ENCODE measurements at places on chromosomes 2 and 18. TPM values are rescaled to one million over a fixed set of nuclear protein-coding genes. Genes with fewer than 3 reads are reported as not detected.

- no peaks in the 10 kb centered on the region for H3K36me3 ChIP-seq
- H3K27ac ChIP-seq: no peak overlapping the region
- no peaks in the 10 kb centered on the region for H3K4me1 ChIP-seq
- H3K4me3 ChIP-seq: no peak overlapping the region
Measured at GRCh38 chr2:121075006-121075551, 209.9 kb downstream of the TFCP2L1 start.

GRCh38 chr18:25834061-25834460, 256.4 kb downstream of the SS18 start:
- no peak overlapping the region for H3K27ac ChIP-seq
- H3K27me3 ChIP-seq: peaks cover under 1% of the 10 kb centered on the region
- no peak for DNase-seq
- no peaks in the 10 kb centered on the region for H3K36me3 ChIP-seq
- no peaks in the 10 kb centered on the region for H3K4me1 ChIP-seq

GRCh38 chr2:96578731-96579130, 42.2 kb downstream of the ARID5A start:
- no peaks in the 10 kb centered on the region for H3K36me3 ChIP-seq
- H3K4me3 ChIP-seq: no peak overlapping the region
- no peak for DNase-seq
- no peaks in the 10 kb centered on the region for H3K4me1 ChIP-seq

DNA sequence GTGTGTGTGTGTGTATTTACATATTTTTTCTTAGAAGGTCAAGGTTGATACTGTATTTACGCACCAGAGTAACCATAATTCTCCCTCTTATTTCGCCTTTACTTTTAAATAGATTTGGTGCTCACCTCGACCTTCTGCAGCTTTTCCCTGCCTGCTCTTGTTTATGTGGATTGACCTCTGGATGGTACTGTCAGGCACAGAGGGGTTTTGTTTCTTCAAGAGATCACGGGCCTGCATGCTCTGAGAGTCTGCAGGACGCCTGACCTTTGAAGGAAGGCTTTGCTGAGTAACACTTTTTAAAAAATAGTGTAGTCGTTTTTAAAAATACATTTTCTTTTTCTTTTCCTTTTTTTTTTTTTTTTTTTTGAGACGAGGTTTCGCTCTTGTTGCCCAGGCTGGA, 18.1 kb upstream of the EFHD1 start:
- H3K27me3 ChIP-seq: no peaks in the 10 kb centered on the region
- H3K4me1 ChIP-seq: no peaks in the 10 kb centered on the region
- H3K36me3 ChIP-seq: no peaks in the 10 kb centered on the region
- H3K27ac ChIP-seq: no peak overlapping the region

GRCh38 chr2:180656455-180656847, 324.0 kb upstream of the UBE2E3 start:
- no peak for DNase-seq
- no peak overlapping the region for H3K4me3 ChIP-seq
- H3K36me3 ChIP-seq: no peaks in the 10 kb centered on the region
- H3K4me1 ChIP-seq: no peaks in the 10 kb centered on the region

- peak; percentile 62 for DNase-seq
- H3K36me3 ChIP-seq: no peaks in the 10 kb centered on the region
- H3K27ac ChIP-seq: peak overlapping the region; percentile 96
- H3K4me3 ChIP-seq: peak overlapping the region; percentile 61
- H3K27me3 ChIP-seq: no peaks in the 10 kb centered on the region
Measured at GRCh38 chr2:64214281-64215115, 70.3 kb upstream of the PELI1 start.

DNA sequence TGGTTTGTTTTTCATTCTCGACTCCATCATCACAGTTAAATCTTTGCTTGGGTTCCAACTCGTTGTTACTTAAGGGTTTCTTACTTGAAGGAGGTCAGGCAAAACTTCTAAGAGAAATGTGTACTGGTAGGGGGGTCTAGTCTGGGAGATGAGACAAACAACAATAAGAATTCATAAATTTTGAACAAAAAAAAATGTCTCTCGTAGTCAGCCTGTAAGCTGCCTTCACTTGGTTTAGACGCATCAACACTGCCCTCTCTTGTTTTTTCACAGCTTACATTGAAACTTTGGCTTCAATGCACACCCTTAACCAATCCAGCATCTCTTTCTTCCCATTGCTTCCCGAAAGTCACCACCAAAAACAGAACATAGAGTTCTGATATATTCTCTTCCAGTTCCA, 576.4 kb upstream of the PIK3C3 start:
- no peaks in the 10 kb centered on the region for H3K27me3 ChIP-seq
- no peak overlapping the region for H3K27ac ChIP-seq
- no peaks in the 10 kb centered on the region for H3K4me1 ChIP-seq

GRCh38 chr2:176189681-176190641, 1.5 kb downstream of the HOXD1 start:
- no peak overlapping the region for H3K27ac ChIP-seq
- no peak for DNase-seq
- H3K36me3 ChIP-seq: no peaks in the 10 kb centered on the region
- peak overlapping the region; percentile 34 for H3K4me3 ChIP-seq
- peaks cover 17% of the 10 kb centered on the region for H3K4me1 ChIP-seq
- peaks cover 71% of the 10 kb centered on the region for H3K27me3 ChIP-seq

DNA sequence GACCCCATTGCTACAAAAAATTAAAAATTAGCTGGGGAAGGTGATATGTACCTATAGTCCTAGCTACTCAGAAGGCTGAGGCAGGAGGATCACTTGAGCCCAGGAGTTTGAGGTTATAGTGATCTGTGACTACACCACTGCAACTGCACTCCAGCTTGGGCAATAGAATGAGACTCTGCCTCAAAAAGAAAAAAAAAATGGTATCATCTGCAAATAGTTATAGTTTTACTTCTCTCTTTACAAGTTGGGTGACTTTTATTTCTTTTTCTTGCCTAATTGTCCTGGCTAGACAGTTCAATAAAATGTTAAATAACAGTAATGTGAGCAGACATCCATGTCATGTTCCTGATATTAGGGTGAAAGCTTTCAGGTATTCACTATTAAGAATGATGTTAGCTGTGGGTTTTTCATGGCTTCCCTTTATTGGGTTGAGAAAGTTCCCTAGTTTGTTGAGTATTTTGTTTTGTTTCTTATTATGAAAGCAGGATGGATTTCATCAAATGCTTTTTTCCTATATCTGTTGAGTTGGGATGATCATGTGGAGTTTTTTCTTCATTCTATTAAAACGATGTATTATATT, 24.9 kb upstream of the ACOXL start:
- no peak for DNase-seq
- no peaks in the 10 kb centered on the region for H3K36me3 ChIP-seq
- H3K4me1 ChIP-seq: no peaks in the 10 kb centered on the region
- H3K27ac ChIP-seq: no peak overlapping the region
- H3K4me3 ChIP-seq: no peak overlapping the region

- H3K4me1 ChIP-seq: no peaks in the 10 kb centered on the region
- H3K4me3 ChIP-seq: no peak within 1 kb of the TSS
- H3K27ac ChIP-seq: no peak within 1 kb of the TSS
- peaks cover 38% of the 10 kb centered on the region for H3K27me3 ChIP-seq
- DNase-seq: no peak
Measured at GRCh38 chr2:219332542-219332941, at the start of gene RESP18. RESP18 (minus strand) TSS chr2:219332744.

GRCh38 chr2:101307503-101307902, 998 bp downstream of the RNF149 start:
- peak overlapping the region; percentile 82 for H3K4me3 ChIP-seq
- DNase-seq: peak; percentile 39
- H3K27ac ChIP-seq: peak overlapping the region; percentile 88
- peaks cover 12% of the 10 kb centered on the region for H3K36me3 ChIP-seq
- H3K4me1 ChIP-seq: peaks cover 69% of the 10 kb centered on the region

DNA sequence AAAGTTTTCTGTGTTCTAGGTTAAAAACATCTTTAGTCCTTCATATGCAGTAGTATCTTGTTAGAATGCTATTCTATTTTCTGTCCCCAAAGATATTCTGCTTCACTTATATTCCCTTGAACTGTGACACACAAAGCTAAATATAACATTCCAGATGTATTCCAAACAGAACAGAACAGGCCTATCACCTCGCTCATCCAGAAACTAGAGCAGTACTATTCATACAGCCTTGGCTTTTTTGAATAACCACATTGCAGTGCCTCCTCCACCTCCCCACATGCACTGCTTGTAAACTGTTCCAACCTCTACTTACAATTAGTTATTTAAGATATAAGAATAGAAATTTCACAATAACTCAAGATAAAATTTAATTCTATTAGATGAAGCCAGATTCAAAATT, 196.8 kb downstream of the EXOC6B start:
- no peaks in the 10 kb centered on the region for H3K27me3 ChIP-seq
- no peaks in the 10 kb centered on the region for H3K4me1 ChIP-seq

DNA sequence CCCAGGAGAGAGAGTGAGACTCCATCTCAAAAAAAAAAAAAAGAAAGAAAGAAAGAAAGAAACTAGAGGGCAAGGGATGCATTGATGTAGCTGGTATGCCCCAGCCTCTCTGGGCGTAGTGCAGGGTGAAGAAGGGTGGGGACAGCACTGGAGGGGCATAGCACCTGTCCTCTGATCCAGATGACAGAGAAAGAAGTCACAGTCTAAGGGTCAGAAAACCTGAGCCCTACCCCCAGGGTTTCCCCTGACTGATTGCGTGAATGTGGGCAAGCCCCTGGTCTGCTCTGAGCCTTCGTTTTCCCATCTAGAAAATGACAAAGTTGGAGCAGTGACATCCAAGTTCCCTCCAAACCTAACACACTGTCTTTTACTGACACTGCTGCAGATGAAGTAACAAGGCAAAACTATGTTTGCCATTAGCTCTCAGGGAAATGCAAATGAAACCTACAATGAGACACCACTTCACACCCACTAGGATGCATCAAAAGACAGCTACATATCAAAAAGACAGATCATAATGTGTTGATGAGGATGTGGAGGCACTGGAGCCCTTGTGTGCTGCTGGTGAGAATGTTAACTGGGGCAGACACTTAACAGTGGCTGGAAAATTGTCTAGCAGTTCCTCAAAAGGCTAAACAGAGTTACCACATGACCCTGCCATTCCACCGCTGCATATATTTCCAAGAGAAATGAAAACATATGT, 19.5 kb upstream of the YWHAQ start:
- H3K36me3 ChIP-seq: no peaks in the 10 kb centered on the region
- no peak overlapping the region for H3K27ac ChIP-seq

DNA sequence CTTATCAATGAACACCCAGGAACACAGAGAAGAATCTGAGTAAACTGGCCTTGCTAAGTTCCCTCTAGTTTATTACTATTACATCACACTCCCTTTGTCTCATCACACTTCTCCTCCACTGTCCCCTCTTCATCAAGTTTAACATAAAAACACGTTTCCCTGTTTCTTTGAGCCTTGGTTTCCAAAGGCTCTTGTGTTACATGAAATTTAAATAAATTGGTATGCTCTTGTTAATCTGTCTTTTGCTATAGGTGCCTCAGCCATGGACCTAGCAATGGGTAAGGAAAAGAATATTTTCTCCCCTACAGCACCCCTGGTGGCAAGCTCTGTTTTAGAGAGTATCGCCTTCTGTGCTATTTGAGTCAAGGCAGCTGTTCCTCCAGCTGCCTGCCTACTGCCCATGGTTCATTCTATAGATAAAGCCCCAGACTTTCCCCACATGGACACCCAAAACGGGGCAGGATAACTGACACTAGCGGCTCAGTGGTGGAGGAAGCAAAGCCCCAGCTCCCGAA, 31.8 kb downstream of the TGIF1 start:
- H3K4me3 ChIP-seq: no peak overlapping the region
- no peaks in the 10 kb centered on the region for H3K4me1 ChIP-seq
- peak; percentile 50 for DNase-seq
- H3K27ac ChIP-seq: no peak overlapping the region
- no peaks in the 10 kb centered on the region for H3K36me3 ChIP-seq

GRCh38 chr2:179467111-179467510, 202.5 kb upstream of the SESTD1 start:
- no peak overlapping the region for H3K27ac ChIP-seq
- no peaks in the 10 kb centered on the region for H3K4me1 ChIP-seq
- peaks cover 4% of the 10 kb centered on the region for H3K27me3 ChIP-seq
- no peaks in the 10 kb centered on the region for H3K36me3 ChIP-seq
- H3K4me3 ChIP-seq: no peak overlapping the region
- DNase-seq: no peak

DNA sequence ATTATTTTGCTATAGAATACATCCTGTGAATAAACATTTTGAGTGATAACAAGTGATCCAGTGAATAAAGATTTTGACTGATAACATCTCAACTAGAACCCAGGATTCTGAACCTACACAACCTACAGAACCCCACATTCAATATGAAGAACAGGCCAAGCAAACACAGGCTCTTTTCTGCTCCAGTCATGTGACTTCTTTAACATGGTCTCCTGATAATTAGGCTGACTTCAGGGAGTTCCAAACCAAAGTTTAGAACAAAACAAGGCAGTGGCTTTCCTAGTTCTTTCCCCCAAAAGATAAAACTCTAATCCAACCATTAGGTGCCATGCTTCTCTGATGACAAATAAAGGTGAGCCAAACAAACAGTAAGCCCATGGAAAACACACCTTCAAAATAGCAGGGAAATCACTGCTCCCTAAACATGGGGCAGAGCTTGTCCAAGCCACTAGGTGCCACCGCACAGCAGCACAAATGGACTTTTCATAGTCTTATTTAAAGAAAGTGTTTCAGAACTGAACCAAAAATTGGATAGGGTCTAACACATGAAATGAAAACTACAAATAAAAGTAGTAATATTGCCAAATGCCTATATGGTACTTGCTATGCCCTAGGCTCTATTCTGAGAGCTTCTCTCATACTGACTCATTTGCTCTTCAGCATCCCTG, 95.3 kb downstream of the EVA1A start:
- peak; percentile 15 for DNase-seq
- peaks cover 29% of the 10 kb centered on the region for H3K27me3 ChIP-seq
- H3K4me1 ChIP-seq: no peaks in the 10 kb centered on the region
- H3K27ac ChIP-seq: no peak overlapping the region
- H3K4me3 ChIP-seq: no peak overlapping the region

- H3K4me1 ChIP-seq: no peaks in the 10 kb centered on the region
- no peaks in the 10 kb centered on the region for H3K36me3 ChIP-seq
- no peak for DNase-seq
Measured at GRCh38 chr2:222212571-222212970, 86.2 kb downstream of the PAX3 start.

DNA sequence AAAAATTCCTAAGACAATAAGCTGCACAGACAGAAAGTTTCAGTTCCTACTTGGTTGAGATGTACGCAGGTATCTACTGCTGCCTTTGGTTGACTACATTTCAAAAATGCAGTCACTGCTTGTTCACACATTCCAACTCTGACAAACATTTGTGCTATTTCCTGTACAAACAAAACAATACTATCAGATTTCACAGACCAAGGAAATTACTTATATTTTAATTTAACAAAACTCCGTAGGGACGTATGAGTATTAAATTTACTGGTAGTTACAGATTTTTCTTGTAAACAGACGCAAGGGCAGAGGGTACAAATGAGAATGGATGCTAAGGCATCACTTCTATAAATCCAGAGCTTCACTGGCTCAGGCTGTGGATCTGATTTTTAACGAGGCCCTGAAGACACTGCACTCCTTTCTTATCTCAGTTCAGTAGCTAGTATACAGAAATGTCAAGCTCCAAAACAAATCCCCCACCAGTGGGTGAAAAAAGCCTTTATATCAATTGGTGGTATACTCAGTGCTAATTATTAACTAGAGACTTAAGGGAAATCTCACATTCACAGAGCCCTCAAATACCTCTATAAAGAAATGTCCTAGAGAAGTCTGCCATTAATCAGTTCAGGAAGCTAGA, 31.7 kb upstream of the TTC32 start:
- no peak overlapping the region for H3K4me3 ChIP-seq
- peaks cover 37% of the 10 kb centered on the region for H3K36me3 ChIP-seq
- H3K4me1 ChIP-seq: no peaks in the 10 kb centered on the region
- H3K27me3 ChIP-seq: no peaks in the 10 kb centered on the region

CCDC88A gene
- total RNA-seq: 9.7 TPM

ARHGEF33 gene
- not detected for total RNA-seq

ACKR3 gene
- total RNA-seq: 0.45 TPM

UGT1A8 gene
- not detected for total RNA-seq

All from activated naive CD4-positive, alpha-beta T cell treated with anti-CD3 and anti-CD28 coated beads for 36 hours (primary cell).